ENCODE measurements at places on chromosomes 5 and 9.

- no peak for DNase-seq
Measured at GRCh38 chr9:107274096-107274495, 9.0 kb upstream of the RAD23B start.

DNA sequence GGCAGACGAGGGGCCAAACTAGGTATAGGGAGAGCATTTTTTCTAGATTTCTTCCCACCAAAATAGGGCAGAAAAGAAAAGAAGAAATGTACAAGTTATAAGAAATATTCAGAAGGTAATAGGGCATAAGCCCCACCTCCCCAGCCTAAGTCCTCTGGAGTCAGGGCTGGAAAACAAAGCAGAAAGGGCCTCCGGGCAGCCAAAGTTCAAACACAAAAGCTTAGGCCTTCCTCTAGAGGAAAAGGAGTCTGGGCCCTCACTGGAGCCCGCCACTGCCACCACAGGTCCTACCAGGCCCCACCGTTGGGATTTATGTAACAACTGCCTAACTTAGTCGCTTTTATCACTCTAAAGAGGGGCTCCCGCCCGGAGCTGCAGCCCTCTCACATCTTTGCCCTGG, 27.6 kb downstream of the TBC1D2 start:
- DNase-seq, result no peak

- no peak for DNase-seq
Measured at GRCh38 chr9:104826079-104826775, 62.3 kb downstream of the NIPSNAP3B start.

- DNase-seq, result no peak
Measured at GRCh38 chr5:131112424-131112823, 52.6 kb downstream of the HINT1 start.

DNA sequence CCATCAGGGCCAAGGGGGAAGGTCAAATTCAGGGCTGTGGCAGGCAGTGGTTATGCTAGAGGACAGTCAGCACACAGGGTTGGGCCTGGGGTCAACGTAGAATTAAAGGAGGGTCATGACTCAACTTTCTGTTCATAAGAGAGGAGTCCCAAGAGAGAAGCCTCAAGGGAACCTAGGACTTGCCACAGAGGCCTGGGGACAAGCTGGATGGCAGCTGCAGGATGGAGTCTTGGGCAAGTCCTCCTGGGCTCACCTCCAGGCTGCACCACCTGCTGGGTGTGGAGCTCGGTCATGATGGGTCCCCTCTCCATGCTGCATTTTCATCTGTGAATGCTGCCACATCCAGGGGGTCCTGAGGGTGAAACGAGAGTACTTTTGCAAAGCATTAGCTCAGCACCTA, 9.0 kb upstream of the WNK2 start:
- DNase-seq, result no peak

- DNase-seq, result no peak
Measured at GRCh38 chr5:181241393-181241975, 2.2 kb downstream of the RACK1 start.

DNA sequence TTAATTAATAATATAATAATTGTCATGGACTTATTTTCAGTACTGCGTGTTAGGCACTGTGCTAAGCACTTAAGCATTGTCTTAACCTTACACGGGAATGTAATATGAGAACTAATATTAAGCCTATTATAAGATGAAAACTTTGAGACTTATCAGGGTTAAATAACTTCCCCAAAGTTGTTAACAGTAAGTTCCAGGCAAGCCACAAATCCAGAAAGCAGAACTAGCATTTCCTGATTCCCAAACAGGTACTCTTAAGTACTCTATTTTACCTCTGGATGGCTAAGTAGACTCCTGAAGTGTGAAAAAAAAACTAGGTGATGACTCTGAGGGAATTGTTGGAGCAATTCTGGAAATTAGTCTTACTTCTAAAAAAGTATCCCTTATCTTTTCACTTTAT, 23.8 kb downstream of the GABRG2 start:
- DNase-seq, result no peak

DNA sequence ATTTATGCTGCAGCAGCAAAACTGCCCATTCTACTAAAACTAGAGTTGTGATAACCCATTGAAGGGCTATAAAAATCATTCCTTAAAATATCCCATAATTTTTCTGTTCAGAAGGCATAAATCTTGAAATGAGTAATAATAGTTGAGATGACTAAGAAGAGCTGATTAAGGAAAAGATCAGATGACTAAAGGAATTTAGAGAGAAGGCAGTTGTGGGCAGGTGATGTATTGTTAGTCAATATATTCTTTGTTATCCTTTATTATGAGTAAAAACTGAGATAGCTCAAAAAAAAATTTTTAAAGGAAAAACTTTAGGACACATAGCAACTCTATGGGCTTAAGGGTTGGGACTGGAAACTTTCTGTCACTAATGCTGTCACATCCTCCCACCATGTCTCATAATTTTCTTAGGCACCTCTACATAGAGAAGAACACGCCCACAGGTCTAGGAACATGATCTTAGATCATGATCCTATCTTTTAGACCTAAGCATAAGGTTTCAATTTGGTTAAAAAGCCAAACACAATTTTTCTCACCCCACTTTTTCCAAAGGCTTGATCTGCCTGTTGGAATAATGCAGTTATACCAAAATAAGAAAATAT, 597.5 kb upstream of the MEF2C start:
- no peak for DNase-seq

GRCh38 chr5:161342886-161343285, 203.6 kb downstream of the GABRB2 start:
- no peak for DNase-seq

- DNase-seq, result no peak
Measured at GRCh38 chr5:139848508-139849100, 53.0 kb downstream of the PSD2 start.

DNA sequence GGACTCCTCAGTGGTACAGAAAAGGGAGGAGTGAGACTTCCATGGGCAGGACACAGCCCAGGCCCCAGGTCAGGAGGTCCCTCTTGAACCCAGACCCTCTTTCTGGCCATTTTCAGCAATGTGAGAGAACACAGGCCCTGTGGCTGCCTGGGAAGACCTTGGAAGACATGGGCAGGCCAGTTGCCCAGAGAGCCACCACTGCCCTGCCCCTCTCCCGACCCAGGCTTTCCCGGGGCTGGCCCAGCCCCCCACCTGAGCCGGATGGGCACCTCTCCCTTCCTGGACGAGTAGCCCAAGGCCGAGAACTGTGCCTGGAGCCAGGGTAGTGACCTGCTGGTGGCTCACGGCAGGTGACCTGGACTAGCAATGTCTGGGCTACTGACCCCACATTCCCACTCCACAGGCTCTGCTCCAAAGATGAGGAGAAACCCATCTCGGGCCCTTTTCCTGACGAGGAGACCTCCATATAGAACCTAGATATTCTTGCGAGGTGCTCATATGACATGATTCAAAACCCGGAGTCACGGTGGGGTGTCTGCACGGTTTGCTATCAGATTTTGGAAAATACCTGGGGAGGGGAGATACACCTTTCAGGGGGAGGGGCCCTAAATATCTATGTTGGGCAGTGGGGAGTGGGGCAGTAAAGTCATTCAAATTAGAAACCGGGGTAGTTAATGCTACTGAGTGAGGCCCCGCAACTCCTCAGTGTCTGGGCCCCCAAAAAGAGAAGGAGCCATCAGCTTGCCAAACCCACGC, 59.4 kb downstream of the ZNF354C start:
- no peak for DNase-seq

GRCh38 chr5:167785106-167785505, 506.3 kb upstream of the WWC1 start:
- no peak for DNase-seq

- DNase-seq, result no peak
Measured at GRCh38 chr5:10797261-10797660, 36.2 kb upstream of the DAP start.

DNA sequence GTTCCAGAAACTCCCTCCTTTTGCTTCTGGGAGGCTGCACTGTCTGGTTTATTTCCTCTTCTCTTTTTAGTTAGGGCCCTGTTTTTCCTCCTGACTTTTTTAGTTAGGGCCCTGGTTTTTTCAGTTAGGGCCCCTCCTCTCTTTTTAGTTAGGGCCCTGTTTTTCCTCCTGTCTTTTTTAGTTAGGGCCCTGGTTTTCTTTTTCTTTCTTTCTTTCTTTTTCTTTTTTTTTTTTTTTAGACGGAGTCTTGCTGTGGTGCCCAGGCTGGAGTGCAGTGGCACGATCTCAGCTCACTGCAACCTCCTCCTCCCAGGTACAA, 15.1 kb downstream of the GSN start:
- DNase-seq, result no peak

- no peak for DNase-seq
Measured at GRCh38 chr5:58854441-58854840, 271.6 kb downstream of the RAB3C start.

- peak; percentile 55 for DNase-seq
Measured at GRCh38 chr9:109843641-109844040, 63.6 kb downstream of the PALM2AKAP2 start.

DNA sequence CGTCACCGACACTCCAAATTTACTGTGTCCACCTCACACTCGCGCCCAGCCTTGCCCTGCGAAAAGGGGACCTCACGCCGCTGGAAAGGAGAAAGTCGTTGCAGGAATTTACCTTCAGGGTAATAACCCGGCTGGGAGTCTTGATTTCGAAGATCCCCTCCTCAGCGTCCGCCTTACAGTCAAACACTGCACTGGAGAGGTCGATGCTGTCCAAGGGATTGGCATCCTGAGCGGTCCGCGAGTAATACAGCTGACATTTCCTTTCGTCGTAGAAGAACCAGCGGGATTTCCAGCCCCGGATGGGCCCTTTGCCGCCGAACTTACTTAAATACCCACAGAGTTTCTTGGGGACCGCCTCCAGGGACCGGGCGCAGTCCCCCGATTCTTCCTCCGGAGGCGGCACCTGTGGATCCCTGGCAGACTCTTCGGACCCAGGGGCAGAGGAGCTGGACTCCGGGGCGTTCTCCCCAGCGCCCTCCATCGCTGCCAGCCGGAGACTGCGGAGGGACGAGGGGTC, 330 bp downstream of the TBC1D2 start:
- DNase-seq, result no peak

GRCh38 chr5:139023286-139023685, 148.2 kb upstream of the LRRTM2 start:
- DNase-seq, result no peak

DNA sequence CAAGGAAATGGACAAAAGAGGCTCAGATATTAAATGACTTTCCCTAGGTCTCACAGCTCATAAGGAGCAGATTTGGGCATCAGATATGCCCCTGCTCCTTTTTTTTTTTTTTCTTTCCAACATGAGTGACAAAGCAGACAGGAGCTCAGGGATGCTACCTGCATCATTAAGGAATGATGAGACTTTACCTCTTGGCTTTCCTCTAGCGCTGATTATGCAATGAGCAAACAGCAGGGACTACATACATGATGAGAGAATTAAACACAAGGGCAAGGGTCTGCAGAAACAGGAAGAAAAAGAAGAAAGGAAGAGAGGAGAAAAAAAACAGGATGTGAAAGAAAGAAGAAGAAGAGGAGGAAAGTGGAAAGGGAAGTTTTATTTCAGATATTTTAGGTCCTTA, 179.9 kb downstream of the PPP2R2B start:
- DNase-seq, result no peak

GRCh38 chr9:128214571-128215490, 11.7 kb downstream of the DNM1 start:
- no peak for DNase-seq

- no peak for DNase-seq
Measured at GRCh38 chr9:4614627-4615026, 47.5 kb upstream of the PLPP6 start.
